ENCODE measurements at places on chromosomes 11 and 22.

GRCh38 chr11:1460396-1460985, 26.1 kb downstream of the MOB2 start:
- peak; percentile 37 for DNase-seq

- no peak for DNase-seq
Measured at GRCh38 chr11:92211576-92212167, 12.9 kb upstream of the FAT3 start.

GRCh38 chr11:26285608-26286007, 46.3 kb upstream of the ANO3 start:
- no peak for DNase-seq

DNA sequence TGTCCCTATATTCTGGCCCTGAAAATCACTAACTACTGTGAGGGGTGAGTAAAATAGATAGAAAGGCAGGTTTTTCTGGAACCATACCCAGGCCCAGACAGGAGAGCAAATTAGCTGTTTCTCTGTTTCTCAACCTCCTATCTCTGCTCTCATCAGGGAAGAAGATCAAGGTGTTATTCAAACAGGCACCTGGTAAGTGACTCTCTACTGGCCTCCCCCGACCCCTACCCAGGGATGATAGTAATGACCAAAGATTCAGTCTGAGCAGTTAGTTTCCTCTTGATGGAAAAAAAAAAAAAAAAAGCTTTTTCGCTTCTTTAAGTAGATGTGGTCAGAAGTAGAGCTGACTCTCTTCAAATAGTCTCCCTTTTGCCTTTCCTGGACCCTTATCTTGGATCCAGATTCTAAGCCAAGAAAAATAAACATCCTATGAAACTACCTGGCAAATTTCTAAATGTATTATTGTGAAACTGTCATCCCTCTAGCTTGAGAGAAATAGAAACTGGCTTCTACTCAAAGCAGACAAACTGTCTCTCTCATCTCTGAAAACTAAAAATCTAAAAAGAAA, 9.9 kb downstream of the LRRC4C start:
- DNase-seq, result no peak

GRCh38 chr11:61045271-61045670, 57.0 kb upstream of the CD5 start:
- DNase-seq, result no peak

- peak; percentile 40 for DNase-seq
Measured at GRCh38 chr11:19349340-19350025, 108.7 kb upstream of the E2F8 start.

- no peak for DNase-seq
Measured at GRCh38 chr11:67429038-67429668, 859 bp downstream of the RPS6KB2 start.

GRCh38 chr11:107769189-107769588, 57.3 kb upstream of the SLN start:
- DNase-seq, result no peak

- no peak for DNase-seq
Measured at GRCh38 chr11:123235656-123236261, 40.7 kb upstream of the CLMP start.

DNA sequence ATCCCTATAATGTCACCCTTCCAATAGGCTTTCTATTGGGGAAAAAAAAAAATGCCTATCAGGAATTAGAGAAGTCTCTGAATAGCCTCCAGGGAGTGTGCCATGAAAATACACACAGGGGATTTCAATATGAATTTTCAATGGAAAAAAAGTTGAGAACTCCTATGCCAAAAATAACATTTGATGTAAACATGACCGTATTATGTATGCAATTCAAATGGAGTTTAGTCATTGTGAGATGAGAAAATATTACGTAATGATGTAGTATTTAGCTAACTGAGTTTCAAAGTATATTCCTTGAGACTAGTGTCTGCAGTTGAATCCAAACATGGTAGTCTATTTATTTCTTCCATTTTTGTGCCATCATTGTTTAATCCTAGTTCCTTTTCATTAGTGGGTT, 182.3 kb downstream of the BLID start:
- no peak for DNase-seq

DNA sequence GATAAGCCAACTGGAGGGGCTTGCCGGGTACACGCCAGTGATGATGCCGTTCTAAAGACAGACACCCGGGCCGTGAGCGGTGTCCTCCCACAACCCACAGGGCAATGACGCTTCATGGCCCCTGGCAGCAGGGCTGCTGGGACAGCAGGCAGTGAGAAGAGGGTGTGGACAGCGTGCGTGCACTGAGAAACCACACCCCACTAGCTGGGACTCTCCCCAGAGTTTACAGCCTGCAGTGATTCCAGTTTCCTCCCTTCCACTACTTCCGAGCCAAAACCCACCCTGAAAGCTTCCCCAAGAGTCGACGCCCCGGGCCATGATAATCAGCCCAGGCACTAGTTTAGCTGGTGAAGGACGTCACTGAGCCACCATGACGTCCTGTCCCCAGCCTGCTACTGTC, 29.2 kb downstream of the CPT1A start:
- no peak for DNase-seq

DNA sequence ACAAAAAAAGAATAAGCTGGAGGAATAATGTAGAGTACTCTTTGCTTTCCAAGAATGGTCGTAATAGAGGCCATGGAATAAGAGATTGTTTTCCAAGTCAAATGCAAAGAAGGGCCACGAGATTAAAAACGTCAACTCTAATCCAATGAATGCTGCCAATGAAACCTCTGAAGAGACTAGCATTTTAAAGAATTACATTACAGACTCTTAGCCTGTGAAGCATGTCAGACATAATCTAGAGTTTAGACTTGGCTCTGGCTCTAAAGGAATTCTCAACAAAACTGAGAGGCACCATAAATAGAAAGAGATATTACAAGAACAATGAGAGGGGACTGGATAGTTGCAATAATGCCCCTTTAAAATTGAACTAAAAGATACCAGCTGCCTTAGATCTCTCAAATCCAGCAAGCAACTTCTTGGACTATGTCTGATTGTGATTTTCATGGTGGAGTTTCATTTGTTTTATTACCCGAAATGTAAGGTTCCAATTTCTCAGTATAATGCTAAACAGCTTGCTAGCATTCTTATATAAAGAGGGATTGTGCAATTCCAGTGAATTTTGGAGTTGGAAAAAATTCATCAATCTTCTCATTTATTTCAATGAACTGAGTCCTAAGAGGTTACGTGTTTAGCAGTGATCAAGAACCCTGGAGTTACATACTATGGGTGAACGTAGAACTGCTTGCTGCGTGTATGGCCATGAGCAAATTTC, 5.6 kb downstream of the ETS1 start:
- DNase-seq, result no peak

DNA sequence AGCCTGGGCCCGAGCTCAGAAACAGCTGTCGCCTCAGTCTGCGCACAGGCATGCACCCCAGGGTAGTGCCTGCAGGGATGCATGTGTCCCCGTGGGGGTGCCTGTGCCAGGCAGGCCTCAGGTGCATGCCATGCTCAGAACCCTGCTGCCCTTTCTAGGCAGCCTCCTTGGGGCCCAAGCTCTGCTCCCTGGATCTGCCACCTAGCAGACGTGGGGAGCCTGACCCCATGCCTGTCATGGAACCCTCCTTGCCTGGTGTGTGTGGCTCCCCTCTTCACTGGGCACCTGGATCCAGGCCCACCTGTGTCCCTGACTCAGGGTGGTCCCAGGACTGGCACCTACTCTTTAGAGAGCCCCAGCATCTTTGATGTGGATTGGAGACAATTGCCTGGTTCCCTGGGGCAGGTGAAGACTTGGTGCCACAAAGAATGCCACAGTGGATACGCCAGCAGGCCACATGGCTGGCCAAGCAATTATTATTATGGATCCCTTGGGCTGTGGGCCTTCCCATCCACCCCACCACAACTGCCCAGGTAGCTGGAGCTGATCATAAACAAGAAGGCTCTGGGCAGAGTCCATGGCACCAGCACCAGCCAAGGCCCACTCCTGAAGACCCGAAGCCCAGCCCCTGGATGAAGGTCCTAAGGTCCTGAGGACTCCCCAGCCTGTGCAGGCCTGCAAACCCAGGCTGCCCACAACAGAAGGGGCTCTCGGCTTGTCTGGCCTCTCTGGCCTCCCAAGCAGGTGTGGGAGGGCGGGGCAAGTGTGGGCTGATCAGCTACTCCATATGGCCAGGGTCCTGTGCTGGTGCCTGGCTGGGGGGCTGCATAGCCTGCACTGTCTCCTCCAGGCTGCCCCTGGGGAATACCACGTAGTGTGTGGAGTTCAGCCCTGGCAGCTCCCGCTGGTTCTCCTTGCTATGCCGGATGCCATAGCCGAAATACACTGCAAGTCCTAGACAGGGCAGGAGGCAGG, 3.8 kb downstream of the SLC7A4 start:
- no peak for DNase-seq

GRCh38 chr11:20621679-20622078, 22.3 kb downstream of the SLC6A5 start:
- DNase-seq, result no peak

DNA sequence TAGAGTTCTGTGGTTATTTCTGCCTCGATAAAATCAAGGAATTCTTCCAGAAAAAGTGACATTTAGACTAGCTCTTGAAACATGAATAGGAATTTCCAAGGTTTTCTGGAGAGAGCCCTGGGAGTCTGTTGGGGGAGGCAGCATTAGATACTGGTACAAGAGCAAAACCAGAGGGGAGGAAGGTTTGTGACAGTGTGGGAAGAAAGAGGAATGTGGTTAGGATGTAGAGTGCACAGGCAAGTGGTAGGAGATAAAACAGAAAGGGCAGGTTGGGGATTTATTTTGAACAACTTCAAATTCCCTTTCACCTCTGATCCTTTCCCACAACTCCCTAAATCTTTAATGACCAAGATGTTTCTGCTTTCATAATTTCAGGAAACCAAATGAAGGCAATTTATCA, 588.4 kb downstream of the METTL15 start:
- DNase-seq, result no peak

- DNase-seq, result no peak
Measured at GRCh38 chr22:28025333-28025732, 106.3 kb upstream of the PITPNB start.

DNA sequence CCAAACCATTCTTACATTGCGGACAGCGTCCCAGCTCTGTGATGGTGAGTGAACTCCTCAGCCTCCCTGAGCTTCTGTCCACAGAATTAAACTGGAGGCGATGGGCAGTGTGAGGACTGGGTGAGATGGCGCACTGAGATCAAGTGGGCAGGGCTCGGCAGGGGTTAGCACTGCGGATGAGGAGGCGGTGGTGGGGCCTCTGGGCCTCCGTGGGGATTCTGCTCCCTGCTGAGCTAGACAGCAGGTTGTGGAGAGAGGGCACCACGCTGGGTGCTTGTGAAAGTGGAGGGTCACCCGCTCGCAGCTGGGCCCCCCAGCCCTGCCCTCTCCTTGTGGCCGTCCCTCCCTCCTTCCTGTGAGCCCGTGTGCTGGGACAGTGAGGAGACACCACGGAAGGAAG, 25.6 kb upstream of the PARVG start:
- no peak for DNase-seq

Data from hippocampal formation (tissue), 2 donors.